ENCODE measurements at places on chromosomes 1 and 21.

DNA sequence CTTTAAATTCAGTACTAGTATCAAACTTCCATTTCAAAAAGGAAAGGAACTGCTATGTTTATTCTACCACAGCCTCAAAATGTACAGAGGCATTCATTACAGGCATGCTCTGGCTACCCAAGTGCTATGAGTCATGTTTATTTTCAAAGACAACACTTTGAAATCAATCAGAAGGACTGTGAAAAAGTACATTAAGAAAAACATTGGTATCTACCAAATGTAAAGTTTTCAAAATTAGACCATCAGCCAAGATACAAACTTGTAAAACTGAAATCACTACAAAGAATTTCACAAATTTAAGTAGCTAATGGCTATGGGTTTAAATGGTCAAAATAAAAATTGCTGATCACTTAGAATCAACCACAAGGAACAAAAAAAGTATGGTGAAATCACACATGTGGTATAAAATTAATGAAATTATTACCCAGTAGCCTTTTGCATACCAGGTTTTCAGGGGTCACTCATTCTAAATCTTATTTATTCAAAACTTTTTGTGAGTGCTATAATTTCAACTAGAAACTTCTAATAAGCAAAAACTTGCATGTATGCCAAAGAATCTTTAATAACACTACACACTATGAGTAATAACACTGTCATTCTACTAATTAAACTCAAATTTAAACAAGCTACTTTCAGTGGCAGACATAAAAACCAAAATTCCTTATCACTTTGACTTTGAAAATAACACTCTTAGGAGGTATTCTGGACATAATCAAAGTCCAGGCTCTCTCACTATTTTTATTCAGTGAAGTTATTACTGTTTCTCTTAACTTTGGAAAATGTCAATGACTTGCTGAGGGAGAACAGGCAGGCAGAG, 49.2 kb downstream of the ENAH start:
- no peak for DNase-seq

DNA sequence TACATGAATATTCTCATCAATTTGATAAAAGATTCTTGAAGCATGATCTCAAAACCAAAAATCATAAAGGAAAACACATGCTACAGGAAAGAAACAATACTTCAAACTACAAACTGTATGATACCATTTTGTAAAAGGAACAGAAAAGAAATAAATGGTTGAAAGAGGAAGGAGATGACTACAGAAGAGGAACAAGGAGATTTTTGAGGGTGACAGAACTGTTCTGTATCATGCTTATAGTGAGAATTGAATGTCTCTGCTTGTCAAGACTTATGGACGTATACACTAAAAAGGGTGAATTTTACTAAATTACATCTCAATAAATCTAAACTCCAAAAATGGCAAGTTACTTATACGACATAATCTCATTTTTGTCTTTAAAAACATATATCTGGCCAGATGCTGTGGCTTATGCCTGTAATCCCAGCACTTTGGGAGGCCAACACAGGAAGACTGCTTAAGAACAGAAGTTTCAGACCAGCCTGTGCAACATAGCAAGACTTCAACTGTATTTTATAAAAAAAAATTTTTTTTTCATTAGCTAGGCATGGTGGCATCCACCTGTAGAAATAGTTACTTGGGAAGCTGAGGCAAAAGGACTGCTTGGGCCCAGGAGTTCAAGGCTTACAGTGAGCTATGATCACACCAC, 125.4 kb downstream of the EIF4G3 start:
- DNase-seq: no peak

- DNase-seq: no peak
These were observed 467.4 kb upstream of the VAMP3 start for GRCh38 chr1:7303554-7304317.

DNA sequence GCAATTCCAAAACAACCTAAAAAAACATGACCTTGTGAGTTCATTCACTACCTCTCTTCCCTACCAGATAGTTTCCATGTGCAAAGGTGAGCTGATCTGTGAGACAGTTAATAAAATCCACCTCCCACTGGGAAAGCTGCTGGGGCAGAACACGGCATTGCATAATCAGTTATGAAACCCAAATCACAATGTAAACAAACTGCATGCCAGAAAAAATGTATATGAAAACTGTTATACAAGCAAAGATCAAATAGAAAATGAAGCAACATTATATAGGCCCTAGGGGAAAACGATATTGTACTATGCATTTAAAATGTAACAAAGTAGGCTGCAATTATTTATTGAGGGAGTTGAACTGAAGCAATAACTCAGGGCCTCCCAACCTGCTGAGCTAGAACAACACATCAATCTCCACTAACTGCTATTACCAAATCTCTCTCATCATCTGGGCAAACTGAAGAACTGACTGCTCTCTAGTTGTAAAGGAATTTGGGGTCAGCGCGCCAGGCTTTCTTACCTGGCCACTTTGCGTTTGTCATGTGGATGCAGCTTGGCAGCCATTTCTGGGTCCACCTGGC, 31.0 kb downstream of the TRIT1 start:
- no peak for DNase-seq

- no peak for DNase-seq
These were observed 22.0 kb upstream of the BCAR3 start for GRCh38 chr1:93703643-93704042.

DNA sequence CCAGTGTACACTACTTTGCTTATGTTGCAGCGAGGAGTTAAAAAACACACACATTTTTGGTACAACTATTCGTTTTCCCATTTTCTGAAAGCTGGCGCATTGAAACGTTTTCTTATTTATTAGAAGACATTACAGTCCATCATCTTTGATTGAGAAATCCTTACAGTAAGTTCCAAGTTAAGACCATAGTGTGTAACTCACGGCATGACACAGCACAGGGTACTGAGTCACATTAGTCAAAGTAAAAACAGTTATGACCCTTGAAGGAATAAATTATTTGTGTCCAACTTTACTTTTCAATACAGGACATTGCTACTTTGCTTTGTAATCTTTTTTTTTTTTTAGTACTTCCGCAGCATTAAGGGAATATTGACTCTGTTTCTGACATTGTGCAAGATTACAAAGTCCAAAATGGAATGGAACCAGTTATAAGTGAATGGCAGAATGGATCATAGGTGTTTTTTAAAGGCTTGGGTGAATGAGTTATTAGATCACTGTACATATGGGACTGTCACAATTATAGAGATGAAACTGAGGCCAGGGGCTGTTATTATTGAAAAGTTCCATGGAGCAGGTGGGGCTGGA, 11.7 kb downstream of the PTGFRN start:
- no peak for DNase-seq

- no peak for DNase-seq
These were observed 243.6 kb upstream of the DMRTA2 start for GRCh38 chr1:50666849-50667248.

DNA sequence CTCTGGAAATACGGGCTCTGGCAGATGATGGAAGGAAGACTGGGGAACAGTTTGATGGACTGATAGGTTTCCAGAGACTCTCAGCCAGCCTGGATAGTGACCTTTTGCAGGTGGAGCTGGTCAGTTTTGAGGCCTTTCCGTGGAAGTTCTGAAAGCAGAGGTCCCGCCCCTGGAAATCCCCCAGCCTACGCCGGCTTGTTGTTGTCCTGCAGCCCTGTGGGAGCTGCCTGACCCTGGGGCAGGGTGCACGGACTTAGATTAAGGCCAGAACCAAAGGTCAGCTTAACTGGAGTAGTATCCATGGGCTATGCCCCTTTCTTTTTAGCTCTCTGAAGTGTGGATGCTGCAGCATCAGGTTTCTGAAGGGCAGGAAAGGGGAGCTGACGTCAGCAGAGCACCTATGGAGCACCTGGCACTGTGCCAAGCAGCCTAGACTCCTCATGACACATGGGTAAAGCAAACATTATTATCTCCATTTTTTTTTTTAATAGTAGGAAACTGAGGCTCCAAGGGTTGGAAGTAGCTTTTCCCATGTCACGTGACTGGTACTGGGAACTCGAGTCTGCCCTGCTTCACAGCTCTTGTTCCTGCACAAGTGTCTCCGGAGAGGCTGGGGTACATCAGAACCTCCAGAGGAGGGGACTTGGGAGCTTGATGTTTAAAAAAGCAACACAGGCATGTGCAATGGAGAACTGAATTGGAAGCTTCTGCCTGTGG, 38.5 kb downstream of the IER5 start:
- no peak for DNase-seq

DNA sequence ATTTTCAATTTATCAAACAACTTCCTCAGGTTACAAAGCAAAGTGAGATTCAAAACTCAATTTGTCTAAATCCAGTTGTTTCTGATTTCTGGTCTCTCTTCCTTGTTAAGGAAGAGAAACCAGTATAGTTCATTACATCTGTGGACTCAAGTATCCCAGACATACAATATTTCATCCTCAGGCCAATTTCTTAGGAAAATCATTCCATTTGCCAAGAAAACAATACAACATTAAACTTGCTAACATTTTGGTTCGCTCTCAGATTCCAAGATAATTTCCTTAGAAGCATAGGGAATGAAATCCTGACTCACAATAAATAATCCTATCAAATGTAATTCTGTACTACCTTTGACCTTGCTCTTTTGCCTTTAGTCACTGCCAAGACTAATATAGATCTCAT, 11.2 kb upstream of the TTLL7 start:
- no peak for DNase-seq

DNA sequence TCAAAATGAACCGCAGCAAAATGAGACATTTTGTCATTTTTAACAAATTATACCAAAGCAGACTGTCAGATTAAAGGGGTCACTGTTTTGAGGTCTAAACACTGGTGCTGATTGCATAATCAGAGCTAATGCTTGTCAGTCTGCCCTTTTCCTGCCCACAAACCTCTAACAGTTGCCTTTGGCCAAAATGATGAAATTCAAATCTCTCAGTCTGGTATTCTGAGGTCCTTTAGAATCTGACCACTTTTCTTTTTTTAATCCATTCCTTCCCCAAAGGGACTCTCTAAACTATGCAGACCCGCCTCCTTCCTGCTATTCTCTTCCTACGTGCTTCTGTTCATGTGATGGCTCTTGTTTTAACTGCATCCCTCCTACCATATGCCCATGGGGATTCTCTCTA, 145.2 kb upstream of the SPATA6 start:
- DNase-seq: no peak

GRCh38 chr1:161216945-161217712, 2.0 kb downstream of the FCER1G start:
- no peak for DNase-seq

- DNase-seq: no peak
These were observed 51.3 kb upstream of the LRRN2 start for GRCh38 chr1:204736836-204737235.

Data from stimulated activated CD8-positive, alpha-beta memory T cell treated with anti-CD3 and anti-CD28 coated beads, Interleukin-4, amount 100 ng/mL, for 24 hours (primary cell).